ENCODE measurements at places on chromosomes 5 and 9. TPM values are rescaled to one million over a fixed set of nuclear protein-coding genes. Genes with fewer than 3 reads are reported as not detected.

DNA sequence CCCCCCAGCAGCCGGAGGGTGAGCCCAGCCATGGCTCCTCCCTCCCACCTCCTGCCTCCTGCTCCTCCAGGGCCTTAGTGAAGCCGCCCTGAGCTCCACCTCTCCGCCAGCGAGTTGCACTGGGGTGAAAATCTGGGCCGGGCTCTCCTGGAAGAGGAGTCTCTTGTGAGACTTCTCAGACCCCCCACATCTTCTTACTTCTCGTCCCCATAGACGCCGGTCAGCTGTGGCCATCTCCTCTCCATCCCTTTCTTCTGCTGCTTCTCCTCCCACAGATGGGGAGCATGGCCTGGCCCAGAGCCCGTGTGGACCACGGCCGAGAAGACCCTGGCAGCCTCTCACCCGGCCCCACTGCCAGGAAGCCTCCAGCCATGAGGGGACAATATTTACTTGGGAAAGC is 17.3 kb downstream of the OLFM1 start:
- no peak for DNase-seq

The PCDHGC5 gene
- 0.10 TPM for polyA plus RNA-seq

DNA sequence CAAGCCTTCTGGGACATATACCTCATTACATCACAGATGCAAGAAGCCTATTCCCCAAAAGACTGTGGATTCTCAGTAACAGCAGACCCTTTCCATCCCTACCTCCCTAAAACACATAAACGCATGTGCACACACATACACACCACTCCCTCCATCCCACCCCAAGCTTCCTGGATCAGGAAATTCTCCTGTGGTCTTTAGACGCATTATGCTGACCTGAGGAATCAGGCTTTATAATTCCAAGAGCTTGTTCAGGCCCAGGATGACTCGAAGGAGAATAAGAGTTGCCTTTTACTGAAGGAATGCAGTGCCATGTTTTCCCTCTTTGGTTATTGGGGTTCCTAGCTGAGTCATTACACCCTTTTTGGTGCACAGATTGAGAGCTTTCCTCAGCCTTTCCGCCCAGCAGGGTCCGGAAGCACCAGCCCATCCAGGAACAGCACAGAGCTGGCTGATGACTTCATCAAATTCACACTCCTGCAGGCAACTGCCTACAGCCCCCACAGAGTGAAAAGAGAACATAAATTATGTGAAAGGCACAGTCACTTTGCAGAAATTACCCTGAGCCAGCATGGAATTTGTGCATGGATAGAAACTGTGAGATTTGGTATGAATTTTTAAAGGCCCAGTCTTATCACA is 385.0 kb upstream of the TRPC7 start:
- DNase-seq, result no peak

The VLDLR gene
- 2.5 TPM for polyA plus RNA-seq

- DNase-seq, result no peak
These were observed 150.9 kb downstream of the ADGRV1 start for GRCh38 chr5:90709323-90710155.

- DNase-seq, result no peak
These were observed 6.4 kb downstream of the ADAMTS6 start for GRCh38 chr5:65475336-65475735.

GRCh38 chr9:97602430-97602829 is 30.7 kb downstream of the TSTD2 start:
- DNase-seq, result no peak

DNA sequence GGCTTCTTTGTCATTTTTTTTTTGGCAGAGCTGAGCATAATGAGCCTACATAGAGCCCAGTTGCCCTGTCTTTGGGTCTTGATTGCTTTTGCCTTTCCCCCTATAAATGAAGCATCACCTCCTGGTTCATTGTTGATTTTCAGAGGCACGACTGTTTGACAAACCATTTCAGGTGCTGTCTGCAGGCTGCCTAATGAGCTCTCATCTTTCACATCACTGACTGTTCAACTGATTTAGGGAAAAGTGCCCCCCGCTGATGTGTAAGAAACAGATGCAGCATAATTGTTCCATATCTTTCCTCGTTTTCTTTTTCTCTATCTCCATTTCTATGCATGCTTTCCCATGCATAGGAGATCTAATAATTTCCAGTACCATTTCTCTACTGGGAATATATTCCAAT is 338.6 kb downstream of the TMEM38B start:
- DNase-seq, result no peak

DNA sequence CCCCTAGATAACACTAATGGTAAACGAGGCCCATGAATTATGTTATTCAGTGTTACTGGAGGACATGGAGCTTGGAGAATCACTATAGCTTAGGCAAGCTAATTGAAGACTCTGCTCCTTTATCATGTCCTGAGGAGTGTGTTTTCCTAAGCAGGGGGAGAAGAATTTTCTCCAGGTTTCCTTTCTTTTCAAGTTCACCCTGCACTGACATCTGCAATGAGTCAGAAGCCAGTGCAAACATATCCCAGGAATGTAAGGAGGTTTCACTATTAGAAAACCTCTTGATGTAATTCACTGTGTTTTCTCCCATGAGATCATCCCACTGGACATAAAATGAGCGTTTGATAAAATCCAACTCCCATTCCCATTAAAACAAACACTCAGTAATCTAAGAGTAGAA is 75.6 kb downstream of the DMRT2 start:
- DNase-seq, result no peak

DNA sequence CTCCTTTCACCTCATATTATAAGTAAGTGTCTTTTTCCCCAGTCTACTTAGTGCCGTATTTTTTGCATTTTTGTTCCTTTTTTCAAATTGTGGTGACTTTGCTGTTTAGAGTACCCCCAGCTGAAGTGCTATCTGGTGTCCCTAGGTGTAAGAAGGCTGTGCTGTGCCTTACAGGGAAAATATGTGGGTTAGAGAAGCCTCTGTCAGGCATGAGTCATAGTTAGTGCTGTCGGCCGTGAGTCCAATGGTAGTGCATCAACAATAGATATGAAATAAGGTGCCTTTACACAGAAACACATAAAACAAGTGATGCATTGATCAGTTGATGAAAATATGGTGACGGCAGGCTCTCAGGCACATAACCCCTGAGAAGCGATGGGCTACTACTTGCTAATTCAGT is 20.1 kb downstream of the SYK start:
- no peak for DNase-seq

DNA sequence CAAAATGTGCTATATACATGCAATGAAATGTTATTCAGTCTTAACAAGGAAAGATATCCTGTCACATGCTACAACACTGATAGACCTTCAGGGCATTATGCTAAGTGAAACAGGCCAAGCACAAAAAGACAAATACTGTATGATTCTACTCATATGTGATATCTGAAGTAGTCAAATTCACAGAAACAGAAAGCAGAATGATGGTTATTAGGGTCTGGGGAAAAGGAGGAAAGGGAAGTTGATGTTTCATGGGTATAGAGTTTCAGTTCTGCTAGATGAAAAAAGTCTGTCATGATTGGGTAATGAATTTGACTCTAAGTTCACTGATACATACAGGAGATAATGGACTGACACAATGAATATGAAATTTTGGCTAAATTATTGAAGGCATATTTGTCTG is 11.2 kb upstream of the RIC1 start:
- no peak for DNase-seq

GRCh38 chr5:146109379-146109778 is 4.0 kb upstream of the PLAC8L1 start:
- DNase-seq, result no peak

Measured in spleen (tissue), 13 donors.